ENCODE measurements at places on chromosomes 3 and 15. TPM values are rescaled to one million over a fixed set of nuclear protein-coding genes. Genes with fewer than 3 reads are reported as not detected.

GRCh38 chr15:35381328-35381727 lies 164.6 kb downstream of the DPH6 start:
- H3K27ac ChIP-seq, result no peak overlapping the region
- no peaks in the 10 kb centered on the region for H3K27me3 ChIP-seq
- H3K4me1 ChIP-seq, result no peaks in the 10 kb centered on the region
- H3K4me3 ChIP-seq, result no peak overlapping the region

The SLC6A1 gene
- 0.38 TPM for total RNA-seq

The UNC13C gene
- 3.3 TPM for total RNA-seq

DNA sequence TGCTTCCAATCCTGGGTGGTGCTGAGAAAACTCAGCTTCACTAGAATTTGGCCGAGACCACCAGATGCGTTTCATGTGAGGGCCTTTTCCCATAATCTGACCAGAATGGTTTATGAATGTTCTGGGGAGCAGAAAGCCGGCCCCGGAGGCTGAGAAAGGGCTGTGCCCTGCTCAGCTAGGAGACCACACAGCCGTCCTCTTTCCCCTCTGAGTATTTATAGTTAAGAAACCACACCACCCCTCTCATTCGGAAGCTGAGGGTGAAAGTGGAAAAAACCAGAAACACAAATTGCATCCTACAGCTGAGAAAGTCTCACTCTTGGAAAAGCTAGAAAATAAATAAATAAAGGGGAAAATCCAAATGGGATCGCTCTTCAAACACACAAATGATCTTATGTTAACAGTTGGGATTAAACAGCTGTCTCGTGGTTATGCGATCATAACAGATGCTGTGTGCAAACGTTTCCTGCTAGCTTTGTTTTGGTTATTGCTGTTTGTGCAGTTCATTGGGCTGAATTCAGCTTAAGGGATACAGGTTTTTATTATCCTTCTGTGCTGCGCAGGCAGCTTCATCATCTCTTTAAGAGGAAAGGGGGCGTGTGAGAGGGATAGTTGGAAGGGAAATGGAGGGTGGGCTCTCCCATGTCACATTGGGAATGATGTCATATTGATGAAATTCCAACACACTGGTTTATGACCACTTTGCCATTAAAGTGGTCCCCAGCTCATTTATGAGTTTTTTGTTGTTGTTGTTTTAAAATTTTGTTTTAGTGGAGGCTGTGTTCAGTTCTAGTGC lies 1026.2 kb upstream of the NR2F2 start:
- H3K4me3 ChIP-seq, result no peak overlapping the region
- no peaks in the 10 kb centered on the region for H3K4me1 ChIP-seq
- no peaks in the 10 kb centered on the region for H3K27me3 ChIP-seq

- H3K4me1 ChIP-seq, result no peaks in the 10 kb centered on the region
- no peak overlapping the region for H3K4me3 ChIP-seq
- no peak overlapping the region for H3K27ac ChIP-seq
- H3K36me3 ChIP-seq, result no peaks in the 10 kb centered on the region
- no peak for DNase-seq
These were observed 45.9 kb upstream of the COL6A5 start for GRCh38 chr3:130299531-130299930.

- H3K4me3 ChIP-seq, result no peak overlapping the region
- no peaks in the 10 kb centered on the region for H3K27me3 ChIP-seq
- H3K36me3 ChIP-seq, result no peaks in the 10 kb centered on the region
- no peaks in the 10 kb centered on the region for H3K4me1 ChIP-seq
These were observed 64.0 kb downstream of the FLNB start for GRCh38 chr3:58072052-58072762.

GRCh38 chr3:183233966-183234365 lies 19.1 kb upstream of the B3GNT5 start:
- no peaks in the 10 kb centered on the region for H3K4me1 ChIP-seq
- DNase-seq, result no peak
- no peak overlapping the region for H3K4me3 ChIP-seq
- no peaks in the 10 kb centered on the region for H3K36me3 ChIP-seq
- no peaks in the 10 kb centered on the region for H3K27me3 ChIP-seq

- H3K27me3 ChIP-seq, result no peaks in the 10 kb centered on the region
- no peak for DNase-seq
- no peak overlapping the region for H3K27ac ChIP-seq
- H3K4me1 ChIP-seq, result no peaks in the 10 kb centered on the region
- H3K36me3 ChIP-seq, result no peaks in the 10 kb centered on the region
- no peak overlapping the region for H3K4me3 ChIP-seq
These were observed 329.2 kb downstream of the GRM7 start for GRCh38 chr3:7190095-7190494.

GRCh38 chr15:38672273-38672672 lies 107.7 kb upstream of the RASGRP1 start:
- no peaks in the 10 kb centered on the region for H3K27me3 ChIP-seq
- H3K27ac ChIP-seq, result peak overlapping the region; percentile 76
- peaks cover 5% of the 10 kb centered on the region for H3K4me1 ChIP-seq
- no peaks in the 10 kb centered on the region for H3K36me3 ChIP-seq

DNA sequence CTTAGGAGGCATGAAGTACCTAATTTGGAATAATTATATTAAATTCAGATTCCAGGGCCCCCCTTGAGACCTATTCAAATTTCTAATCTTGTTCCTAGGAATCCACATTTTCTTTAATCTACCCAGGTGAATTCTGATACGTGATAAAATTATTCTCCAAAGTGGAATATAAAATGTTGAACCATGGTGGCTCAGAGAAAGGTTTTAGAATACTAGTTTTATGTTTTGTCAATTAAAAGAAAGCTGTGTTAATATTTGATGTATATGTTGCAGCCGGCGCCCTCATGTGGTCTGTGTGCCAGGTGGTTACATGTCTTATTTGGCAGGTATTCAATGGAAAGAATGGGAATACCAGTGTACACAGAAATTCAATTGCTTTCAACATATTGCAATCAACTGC lies 321.8 kb downstream of the FEZF2 start:
- H3K4me1 ChIP-seq, result no peaks in the 10 kb centered on the region
- no peaks in the 10 kb centered on the region for H3K27me3 ChIP-seq
- no peaks in the 10 kb centered on the region for H3K36me3 ChIP-seq
- no peak overlapping the region for H3K27ac ChIP-seq
- DNase-seq, result peak; percentile 70

DNA sequence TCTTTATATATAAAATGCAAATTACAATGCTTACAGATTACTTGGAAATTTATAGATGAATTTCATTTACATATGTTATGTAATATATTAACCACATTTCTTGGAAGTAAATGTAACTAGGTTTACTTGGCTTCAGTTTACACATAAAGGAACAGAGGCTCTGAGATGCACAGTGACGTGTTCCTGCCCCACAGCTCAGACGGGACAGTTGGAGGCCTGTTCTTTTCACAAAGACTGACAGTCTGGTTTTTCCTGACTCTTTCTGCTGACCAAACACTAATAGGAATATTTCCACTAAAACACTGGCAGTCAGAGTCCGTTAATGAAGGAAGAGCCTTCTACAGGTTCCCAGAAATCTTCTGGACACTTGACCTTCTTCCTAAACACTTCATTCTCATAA lies 336.1 kb downstream of the MFSD1 start:
- H3K4me3 ChIP-seq, result no peak overlapping the region
- no peaks in the 10 kb centered on the region for H3K27me3 ChIP-seq
- no peaks in the 10 kb centered on the region for H3K36me3 ChIP-seq
- H3K27ac ChIP-seq, result no peak overlapping the region

DNA sequence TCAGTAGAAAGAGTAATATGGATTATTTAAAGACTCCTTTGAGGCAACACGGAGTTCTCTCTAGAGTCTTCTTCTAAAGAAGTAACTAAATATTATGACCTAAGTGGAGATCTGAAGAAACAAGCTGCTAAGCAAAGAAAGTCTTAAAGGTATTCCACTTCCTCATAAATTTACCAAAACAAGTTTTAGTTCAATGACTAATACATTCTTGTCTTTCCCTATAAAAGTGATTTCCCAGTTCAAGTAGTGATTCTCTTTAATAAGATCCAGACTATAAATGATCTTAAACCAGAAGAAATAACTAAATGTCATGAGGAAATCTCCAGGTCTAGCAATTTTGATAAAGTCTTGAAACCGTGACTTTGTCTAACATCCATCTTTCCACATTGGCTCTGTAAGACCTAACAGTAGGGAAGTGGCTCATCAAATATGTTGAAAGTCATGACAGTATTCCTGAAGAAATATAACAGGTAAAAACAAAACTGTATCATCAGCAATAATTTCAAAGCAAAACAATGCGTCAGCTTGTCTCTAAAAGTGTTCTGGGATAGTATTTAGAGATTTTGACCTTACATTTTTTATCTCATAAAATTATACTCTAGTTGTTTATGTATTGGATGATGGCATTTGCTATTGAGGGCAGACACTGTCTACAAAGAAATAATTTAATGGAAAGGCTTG lies 51.8 kb upstream of the NEDD4 start:
- H3K4me3 ChIP-seq, result no peak overlapping the region
- no peaks in the 10 kb centered on the region for H3K27me3 ChIP-seq
- no peaks in the 10 kb centered on the region for H3K4me1 ChIP-seq
- H3K36me3 ChIP-seq, result no peaks in the 10 kb centered on the region
- no peak overlapping the region for H3K27ac ChIP-seq

DNA sequence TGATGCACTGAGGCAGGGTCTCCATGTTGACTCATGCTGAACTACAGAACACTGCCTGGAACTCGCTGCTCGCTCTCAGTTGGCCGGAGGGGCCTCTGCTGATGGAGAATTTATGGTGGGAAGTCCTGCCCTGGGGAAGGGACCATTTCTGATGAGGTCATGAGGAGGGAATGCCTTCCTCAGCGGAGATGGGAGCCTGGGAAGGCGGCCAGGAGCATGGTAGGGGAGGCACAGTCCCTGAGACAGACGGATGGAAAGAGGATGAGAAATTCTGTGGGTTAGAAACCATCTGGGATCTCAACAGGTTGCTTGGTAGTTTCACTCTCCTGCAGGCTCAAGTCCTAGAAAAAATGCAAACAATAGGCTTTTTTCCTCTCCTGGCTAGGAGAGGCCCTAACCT lies 56.8 kb upstream of the TPM1 start:
- no peak overlapping the region for H3K4me3 ChIP-seq
- H3K4me1 ChIP-seq, result no peaks in the 10 kb centered on the region

GRCh38 chr3:66023738-66024385 lies 14.9 kb downstream of the MAGI1 start:
- H3K27ac ChIP-seq, result no peak overlapping the region
- no peaks in the 10 kb centered on the region for H3K36me3 ChIP-seq
- DNase-seq, result no peak
- H3K4me3 ChIP-seq, result no peak overlapping the region
- H3K27me3 ChIP-seq, result no peaks in the 10 kb centered on the region

The MED12L gene
- 0.13 TPM for total RNA-seq

DNA sequence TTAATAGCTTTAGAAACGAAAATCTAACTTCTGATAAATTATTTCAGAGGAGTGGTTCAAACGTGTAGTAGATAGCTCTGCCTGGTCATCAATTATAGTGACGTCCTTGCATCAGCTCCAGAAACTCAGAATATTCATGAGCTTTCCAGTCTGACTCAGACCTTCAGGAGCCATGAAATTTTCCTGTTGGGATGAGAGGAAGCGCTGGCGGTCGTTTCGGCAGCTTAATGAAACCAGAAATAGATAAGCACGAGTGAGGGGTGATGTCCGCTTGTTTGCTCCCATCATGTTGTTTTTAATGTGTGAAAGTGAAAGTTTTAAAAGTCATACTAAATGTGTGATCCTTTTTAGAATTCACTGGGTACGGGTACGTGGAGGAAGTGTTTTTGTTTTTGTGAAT lies 141.1 kb downstream of the PGPEP1L start:
- no peak for DNase-seq
- no peaks in the 10 kb centered on the region for H3K27me3 ChIP-seq
- H3K27ac ChIP-seq, result peak overlapping the region; percentile 63
- no peaks in the 10 kb centered on the region for H3K4me1 ChIP-seq
- H3K36me3 ChIP-seq, result no peaks in the 10 kb centered on the region

The CLSTN2 gene
- 2.8 TPM for total RNA-seq

- H3K36me3 ChIP-seq, result no peaks in the 10 kb centered on the region
- peak; percentile 21 for DNase-seq
- no peak overlapping the region for H3K4me3 ChIP-seq
- H3K27ac ChIP-seq, result no peak overlapping the region
- no peaks in the 10 kb centered on the region for H3K27me3 ChIP-seq
- H3K4me1 ChIP-seq, result no peaks in the 10 kb centered on the region
These were observed 83.8 kb downstream of the APBA2 start for GRCh38 chr15:28969511-28970085.

The IGSF11 gene
- not detected for total RNA-seq

DNA sequence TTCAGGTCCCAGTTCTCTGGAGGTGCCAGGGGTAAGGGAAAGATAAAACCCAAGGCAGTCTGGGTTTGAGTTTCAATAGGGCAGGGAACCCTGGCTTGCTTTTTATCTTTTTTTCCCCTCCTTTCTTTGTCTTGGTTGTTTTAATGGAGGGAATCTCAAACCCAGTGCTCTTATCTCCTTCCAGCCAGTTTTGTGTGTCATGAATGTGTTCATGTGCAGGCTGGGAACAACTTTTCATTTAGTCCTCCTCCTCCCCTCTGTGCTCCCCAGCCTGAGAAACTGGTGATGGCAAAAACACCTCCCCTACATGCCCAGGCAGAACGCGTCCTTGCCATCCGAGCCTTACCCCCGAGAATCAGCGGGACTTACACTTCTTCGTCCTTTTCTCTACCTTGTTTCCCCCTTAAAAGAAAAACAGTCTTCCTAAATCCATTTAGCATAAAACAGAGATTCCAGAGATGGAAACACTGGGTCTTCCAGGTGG lies 10.9 kb downstream of the SEMA3G start:
- peak overlapping the region; percentile 36 for H3K27ac ChIP-seq
- no peaks in the 10 kb centered on the region for H3K4me1 ChIP-seq
- no peak for DNase-seq
- H3K36me3 ChIP-seq, result no peaks in the 10 kb centered on the region

DNA sequence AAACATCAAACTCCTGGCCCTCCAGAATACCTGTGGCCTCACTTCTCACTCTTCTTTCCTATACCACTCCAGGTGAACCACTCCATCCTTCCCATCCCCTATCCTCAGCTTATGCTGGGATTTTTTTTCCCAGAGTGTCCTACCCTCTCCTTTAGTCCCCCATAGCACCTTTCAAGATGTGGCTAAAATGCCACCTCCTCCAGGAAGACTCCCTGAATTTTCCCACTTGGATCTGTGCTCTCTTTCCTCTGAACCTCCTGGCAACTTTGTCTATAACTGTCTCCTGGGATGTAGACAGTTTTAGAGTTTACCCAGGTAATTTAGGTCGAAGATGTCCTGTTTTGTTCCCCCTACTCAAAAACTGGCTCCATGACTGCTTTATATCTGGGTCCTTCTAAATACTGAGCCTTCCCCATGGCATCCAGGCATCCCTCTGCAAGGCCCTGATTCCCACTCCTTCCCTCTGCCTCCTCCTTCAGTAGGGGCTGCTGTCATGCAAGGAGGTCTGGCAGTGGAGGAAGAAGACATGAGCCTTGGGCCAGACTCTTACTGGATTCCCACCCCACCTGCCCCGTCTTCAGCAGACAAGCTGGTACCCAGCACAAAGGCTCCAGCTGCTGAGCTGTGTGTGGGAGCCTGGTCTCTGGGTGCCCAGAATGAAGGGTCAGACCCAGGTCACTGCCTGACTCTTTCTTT lies 161.5 kb downstream of the SMAD6 start:
- H3K36me3 ChIP-seq, result no peaks in the 10 kb centered on the region
- H3K4me3 ChIP-seq, result no peak overlapping the region
- no peak overlapping the region for H3K27ac ChIP-seq
- peak; percentile 33 for DNase-seq

Measured in Peyer's patch (tissue), 4 donors.